Progenitor cell of endocrine pancreas (in vitro differentiated cells): ENCODE measurements at places on chromosomes 13 and 19.

DNA sequence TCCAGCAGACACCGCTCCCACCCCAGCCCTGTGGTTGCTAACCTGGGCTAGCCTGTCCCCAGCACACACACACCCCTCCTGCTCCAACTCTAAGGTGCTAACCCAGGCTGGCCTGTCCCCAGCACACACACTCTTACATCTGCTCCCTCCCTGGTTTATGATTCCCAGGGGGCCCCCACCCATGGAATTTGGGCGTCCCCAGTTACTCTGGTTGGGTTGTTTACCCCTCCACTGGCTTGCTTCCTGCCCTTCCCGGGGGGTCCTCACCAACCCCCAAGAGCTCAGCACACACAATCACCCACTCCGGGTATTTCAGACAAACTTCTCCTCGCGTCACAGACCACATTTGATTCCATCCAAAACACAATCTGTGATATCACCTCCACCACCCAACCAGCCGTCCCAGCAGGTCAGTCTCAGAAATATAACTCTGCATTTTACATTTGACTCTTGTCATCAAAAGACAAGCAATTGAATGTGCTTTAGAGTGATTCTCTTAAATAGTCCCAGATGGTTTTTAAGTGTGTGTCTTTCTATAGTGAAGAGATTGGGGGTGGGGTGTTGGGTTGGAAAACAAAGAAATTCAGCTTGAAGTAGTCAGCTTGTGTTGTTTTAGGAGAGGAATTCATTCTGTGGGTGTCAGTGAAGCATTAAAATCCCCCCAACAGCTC, 20.1 kb downstream of the COL4A2 start:
- no peak for DNase-seq

GRCh38 chr13:19794631-19795030, 11.9 kb upstream of the PSPC1 start:
- DNase-seq, result peak; percentile 10

DNA sequence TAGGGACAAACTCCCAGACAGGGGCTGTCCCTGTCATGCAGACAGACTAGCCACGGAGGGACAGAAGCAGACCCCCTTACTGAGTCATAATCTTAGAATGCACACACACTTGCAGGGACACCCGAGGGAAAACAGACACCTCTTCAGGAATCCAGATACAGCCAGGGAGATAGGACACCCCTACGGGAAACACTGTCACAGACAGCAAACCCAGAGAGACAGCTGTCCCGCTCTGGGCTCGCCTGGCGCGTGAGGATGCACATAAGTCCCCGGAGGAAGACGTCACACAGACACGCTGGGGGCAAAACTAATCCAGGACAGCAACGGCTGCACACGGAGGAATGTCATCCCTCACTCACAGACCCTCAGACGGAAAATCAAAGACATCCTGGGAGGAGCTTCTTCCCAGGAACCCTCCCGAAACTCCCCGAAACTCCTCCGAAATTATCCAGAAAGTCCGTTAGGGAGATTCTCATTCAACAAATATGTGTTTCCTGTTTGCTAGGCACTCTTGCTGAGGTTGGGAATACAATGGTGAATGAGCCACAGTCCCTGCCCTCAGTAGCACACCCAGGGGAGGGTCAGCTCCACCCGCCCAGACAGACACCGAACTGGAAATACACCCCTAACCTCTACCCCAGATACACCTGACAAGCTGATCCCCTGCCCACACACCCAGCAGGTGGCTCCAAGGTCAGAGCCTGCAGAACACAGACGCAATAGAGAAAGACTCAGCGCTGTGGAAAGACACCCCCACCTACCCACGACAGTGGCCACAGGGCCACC, 15.2 kb upstream of the TOMM40 start:
- no peak for DNase-seq

GRCh38 chr19:8331263-8331845, 10.1 kb downstream of the RPS28 start:
- no peak for DNase-seq

DNA sequence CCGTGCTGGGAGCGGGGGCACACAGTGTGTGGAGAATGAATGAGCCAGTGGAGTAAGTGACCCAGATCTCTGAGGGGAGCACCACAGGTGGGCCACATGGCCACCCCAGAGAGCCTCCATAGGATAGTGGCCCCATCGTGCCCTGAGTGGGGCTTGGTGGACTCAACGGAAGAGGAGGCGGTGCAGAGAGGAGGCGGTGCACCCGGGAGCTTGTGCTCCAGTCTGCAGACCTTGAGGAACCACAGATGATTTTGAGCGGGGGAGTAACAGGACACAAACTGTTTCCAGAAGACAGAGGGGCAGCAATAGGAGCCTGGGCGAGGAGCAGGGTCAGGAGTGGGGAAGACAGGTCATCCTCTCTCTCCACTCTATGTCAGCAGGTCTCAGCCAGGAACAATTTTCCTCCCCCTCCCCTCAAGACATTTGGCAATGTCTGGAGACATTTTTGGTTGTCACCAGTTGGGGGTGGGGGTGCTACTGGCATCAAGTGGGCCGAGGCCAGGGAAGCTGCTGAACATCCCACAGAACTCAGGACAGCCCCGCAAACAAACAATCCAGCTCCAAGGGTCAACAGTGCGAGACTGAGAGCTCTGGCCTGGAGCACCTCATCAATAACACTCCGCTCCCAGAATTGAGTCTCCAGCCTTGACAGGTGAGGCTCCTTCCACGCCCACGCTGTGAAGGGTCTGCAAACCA, 182.2 kb downstream of the USP12 start:
- no peak for DNase-seq

DNA sequence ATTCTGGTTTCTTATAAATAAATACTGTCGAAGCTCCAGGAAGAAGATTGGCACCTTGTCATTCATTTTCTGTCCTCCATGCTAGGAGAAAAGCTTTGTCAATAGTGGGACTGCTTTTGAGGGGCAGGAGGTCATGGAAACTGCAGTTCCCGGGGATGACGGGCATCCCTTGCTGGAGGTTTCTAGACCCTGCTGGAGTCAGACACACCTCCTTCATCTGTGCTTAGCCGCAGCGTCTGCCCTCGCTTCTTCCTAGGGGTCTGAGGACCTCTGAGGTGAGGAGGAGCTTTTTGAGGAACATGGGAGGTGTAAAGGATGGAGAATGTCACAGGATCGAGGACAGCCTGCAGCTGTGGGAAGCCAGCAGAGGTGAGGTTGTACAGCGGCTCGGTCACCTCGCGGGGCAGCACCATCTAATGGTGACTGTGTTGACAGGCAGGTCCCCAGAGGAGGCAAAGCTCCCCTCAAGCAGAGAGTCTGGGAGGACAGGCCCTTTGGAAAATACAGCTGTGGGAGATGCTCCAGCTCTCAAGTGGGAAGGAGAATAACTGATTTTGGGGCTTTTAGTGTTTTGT, 172.7 kb upstream of the RNF113B start:
- no peak for DNase-seq

DNA sequence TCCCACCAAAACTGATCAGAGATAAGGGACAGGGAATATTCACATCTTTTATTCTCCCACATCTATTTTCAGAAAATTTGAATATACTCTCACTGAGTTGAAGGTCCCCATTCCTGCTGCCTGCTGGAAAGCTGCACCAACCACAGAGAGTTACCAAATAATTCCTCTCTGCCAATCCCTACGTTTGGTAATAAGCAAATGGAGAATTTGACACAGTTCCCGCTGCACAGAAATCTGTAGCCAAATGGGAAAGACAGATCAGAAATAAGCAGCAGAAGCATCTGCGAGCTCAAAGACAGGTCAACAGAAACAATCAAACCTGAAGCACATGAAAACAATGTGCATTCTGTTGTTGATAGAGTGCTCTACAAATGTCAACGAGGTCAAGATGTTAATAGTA, 9.9 kb downstream of the ZNF112 start:
- no peak for DNase-seq

GRCh38 chr13:24270639-24271141, 38.7 kb upstream of the C1QTNF9 start:
- DNase-seq, result no peak

DNA sequence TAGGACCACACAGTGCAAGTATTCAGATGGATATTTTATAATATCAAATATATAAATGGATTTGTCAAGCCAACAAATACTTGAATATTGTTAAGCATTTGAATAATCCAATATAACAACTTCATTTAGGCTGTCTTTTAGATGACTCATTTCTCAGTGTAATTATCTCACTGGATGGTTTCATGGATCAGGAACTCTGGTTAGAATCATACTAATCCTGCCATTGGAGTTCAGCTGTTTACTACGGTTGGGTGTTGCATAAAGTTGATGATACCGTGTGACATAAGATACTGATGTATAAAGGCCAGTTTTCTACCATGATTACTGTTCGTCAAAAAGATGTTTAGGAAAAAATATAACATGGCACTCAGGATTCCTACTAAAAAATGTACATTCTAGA, 196.3 kb downstream of the TSHZ3 start:
- no peak for DNase-seq

DNA sequence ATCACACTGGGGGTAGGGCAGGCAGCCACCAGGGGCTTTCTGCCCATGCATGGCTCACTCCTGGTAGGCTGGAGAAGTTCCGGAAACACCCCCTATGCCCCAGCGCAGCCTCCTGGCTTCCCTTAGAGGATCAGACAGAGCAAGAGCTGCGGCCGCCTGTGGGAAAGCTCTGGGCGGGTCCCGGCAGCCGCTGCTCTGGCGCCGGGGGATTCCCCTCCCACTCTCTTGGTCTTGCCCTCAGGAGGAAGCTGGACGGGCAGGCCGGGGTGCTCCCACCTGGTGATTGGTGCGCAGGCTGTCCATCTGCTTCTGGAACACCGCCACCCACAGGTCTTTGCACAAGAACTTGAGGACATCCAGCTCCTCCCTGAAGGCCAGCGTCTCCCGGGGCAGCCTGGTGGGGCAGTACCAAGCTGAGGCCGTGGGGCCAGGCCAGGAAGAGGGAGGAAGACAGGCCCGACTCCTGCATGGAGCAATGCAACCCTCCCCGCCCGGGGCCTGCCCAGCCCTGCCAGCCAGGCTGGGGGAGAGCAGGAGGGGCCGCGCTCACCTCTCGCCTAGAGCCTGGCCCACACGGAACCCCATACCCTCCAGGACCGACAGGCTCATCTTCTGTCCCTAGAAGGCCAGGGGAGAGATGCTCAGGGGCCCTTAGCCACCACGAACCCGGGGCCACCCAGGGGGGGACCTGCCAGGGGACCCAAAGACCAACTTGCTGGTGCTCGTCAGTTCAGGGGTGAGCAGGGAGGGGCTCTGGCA, 4.0 kb upstream of the NKPD1 start:
- no peak for DNase-seq

DNA sequence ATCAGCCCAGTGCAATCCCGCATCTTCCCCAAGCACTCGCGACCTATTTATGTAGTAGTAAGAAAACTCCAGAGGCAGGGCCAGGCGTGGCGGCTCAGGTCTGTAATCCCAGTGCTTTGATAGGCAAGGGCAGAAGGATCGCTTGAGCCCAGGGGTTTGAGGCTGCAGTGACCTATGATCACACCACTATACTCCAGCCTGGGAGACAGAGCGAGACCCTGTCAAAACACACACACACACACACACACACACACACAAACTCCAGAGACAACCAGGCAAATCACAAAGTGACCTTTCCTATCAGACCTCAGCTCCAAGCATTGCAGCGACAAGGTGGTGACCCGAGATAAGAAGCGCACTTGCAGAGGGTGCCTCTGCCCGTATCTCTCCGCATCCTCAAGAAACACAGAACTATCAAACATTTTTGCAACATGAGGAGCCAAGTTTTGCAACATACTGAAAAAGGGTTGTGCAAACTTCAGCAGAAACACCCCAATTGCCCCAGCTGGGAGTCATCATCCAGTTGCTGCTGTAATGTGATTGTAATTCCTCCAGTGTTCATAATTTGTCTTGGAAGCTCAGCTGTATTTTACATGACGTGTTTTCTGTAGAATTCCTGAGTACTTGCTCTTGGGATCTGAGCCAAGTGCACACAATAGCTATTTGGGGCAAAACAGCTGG, 8.7 kb upstream of the KLF2 start:
- no peak for DNase-seq

DNA sequence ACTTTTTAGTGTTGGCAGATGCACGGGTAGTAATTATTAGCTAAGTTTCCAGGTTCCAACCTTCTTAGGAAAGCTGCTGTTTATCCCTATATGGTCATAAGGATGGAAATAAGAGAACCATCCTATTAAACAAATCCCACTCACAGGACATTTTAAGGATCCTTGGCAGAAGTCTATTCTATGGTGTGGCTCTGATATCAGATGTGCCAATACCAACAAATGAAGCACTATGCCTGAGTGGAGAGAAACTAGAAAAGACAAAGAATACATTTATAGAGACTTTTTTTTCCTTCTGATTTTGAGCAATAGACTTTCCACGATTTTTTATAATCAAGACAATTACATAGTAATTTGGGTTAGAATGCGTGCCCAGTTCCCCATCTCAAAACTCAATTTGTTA, 12.6 kb downstream of the PCDH17 start:
- no peak for DNase-seq

- no peak for DNase-seq
Observed at GRCh38 chr19:5356428-5356827, 15.8 kb upstream of the PTPRS start.

- no peak for DNase-seq
Observed at GRCh38 chr19:19406878-19407632, 1.6 kb downstream of the GATAD2A start.

DNA sequence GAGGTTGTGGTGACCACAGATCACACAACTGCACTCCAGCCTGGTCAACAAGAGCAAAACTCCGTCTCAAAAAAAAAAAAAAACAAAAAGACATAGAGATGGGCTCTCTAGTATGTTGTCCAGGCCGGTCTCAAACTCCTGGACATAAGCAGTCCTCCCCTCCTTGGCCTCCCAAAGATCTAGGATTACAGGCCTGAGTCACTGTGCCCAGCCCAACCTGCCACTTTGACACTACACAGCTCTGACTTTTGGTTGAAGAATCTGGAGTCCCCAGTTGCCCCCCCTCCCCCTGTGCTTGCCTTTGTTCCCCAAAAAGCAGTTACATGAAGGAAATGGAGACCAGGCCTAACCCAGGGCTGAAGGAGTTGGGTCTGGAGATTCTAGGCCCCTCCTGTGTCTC, 12.9 kb downstream of the CARM1 start:
- DNase-seq, result no peak

DNA sequence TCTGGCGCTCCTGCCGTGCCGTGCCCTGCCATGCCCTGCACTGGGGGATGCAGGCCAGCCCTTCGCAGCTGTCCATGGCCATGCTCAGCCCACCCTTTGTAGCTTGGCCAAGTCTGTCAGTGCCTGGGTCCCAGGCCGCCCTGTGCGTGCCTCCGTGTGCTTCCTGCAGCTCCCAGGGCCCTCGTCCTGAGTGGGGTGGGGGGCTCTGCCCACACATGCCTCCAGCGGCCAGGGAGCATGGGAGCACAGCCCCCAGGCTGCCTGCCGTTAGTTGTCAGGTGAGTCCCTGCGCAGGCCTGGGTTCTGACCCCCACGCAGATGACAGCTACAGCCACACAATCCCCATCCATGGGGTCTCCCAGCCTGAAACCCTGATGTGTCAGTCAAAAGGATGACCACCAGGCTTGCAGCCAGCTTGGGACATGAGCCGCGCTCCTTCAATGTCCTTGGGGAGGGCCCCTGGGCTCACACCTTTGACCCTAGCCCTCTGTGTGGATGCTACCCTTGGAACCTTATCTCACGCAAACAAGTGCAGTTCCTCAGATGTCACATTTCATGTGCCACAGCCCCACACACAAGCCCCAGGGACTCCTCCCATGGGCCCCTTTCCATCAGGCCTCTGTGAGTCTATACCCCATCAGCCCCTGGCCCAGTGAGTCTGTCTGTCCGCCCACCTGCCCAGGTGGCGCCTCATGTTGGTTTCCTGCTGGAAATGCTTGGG, 24.5 kb downstream of the TMED1 start:
- DNase-seq, result no peak
